ENCODE measurements at places on chromosomes 4 and X. TPM values are rescaled to one million over a fixed set of nuclear protein-coding genes. Genes with fewer than 3 reads are reported as not detected.

Gene PPEF1
- total RNA-seq, result 0.58 TPM

Gene TMEM255A
- total RNA-seq, result 0.38 TPM

Gene TMEM31
- total RNA-seq, result not detected

Gene MAGEA9B
- not detected for total RNA-seq

GRCh38 chrX:30618160-30618765 is 35.0 kb upstream of the GK start:
- no peak overlapping the region for H3K4me3 ChIP-seq
- H3K27me3 ChIP-seq, result no peaks in the 10 kb centered on the region
- no peak for DNase-seq

GRCh38 chr4:102574317-102574716 is 73.2 kb downstream of the NFKB1 start:
- no peak overlapping the region for H3K4me3 ChIP-seq
- peaks cover 13% of the 10 kb centered on the region for H3K4me1 ChIP-seq
- peaks cover 33% of the 10 kb centered on the region for H3K36me3 ChIP-seq
- no peak overlapping the region for H3K27ac ChIP-seq
- no peaks in the 10 kb centered on the region for H3K27me3 ChIP-seq

DNA sequence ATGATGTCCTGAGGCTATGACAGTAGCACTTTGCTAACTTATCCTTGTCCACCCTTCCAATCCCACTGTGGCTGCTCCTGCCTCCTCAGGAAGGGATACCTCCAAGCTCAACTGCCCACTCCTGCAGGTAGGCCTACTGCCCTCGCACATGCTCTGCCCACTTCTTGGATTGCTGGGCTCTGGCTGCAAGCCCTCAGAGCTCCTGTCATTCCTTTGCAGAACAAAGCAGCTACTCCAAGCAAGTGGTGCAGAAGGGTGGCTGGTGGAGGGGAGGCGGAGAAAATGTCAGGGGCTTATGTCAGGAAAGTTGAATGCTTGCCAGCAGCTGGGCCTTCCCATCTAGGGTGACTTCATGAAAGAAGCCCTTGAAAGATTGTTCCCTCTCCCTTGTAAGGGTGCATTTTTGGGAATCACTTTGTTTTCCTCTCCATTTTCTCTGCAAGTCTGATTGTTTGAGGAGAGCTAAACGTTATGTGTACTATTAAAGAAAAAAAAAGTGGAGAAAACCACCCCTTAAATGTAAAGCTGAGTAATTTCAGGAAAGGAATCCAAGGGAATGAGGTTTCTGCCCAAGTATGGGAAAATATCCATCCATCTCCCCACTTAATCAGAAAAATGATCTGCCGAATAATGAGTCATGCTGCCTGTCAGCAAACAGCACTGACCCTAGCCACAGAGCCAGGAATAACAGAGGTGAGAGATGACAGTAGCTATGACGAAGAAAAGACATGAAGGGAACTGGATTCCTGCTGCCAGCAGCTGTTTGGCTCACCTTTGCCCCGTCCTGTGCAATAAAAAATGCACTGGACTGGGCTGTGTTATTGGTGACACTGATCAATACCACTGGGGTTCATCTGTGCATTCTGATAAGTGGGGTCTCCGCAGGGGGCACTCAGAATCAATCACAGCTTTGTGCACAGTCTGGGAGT is 102.0 kb downstream of the RTL5 start:
- no peak for DNase-seq
- H3K27me3 ChIP-seq, result no peaks in the 10 kb centered on the region
- H3K36me3 ChIP-seq, result no peaks in the 10 kb centered on the region
- H3K4me3 ChIP-seq, result no peak overlapping the region
- H3K27ac ChIP-seq, result no peak overlapping the region
- no peaks in the 10 kb centered on the region for H3K4me1 ChIP-seq

Data from left ventricle myocardium inferior (tissue), 1 donor.